Uterine smooth muscle cell (primary cell): ENCODE measurements at places on chromosomes 11 and 22. TPM values are rescaled to one million over a fixed set of nuclear protein-coding genes. Genes with fewer than 3 reads are reported as not detected.

IGLL1 gene
- not detected in 2 replicates for total RNA-seq

BRMS1 gene
- 45.5 and 73.5 TPM in 2 replicates for total RNA-seq

CEP126 gene
- total RNA-seq, result 1.00 and 1.6 TPM in 2 replicates

GTF2H1 gene
- total RNA-seq, result 67.6 and 81.6 TPM in 2 replicates

MS4A7 gene
- total RNA-seq, result not detected in 2 replicates

GPHA2 gene
- not detected in 2 replicates for total RNA-seq

SPDYC gene
- total RNA-seq, result not detected in 2 replicates

RNF169 gene
- total RNA-seq, result 38.6 and 38.8 TPM in 2 replicates

CYB5R2 gene
- 12.1 and 20.0 TPM in 2 replicates for total RNA-seq

F2 gene
- total RNA-seq, result 0.12 TPM in 1 of 2 replicates, not detected in the other

MPPED2 gene
- total RNA-seq, result under 0.01 and 0.22 TPM in 2 replicates

MS4A4A gene
- total RNA-seq, result not detected in 2 replicates

PKP3 gene
- total RNA-seq, result 0.66 and 0.87 TPM in 2 replicates

DEFB131B gene
- total RNA-seq, result not detected in 2 replicates

CHRNA10 gene
- 0.66 and 0.75 TPM in 2 replicates for total RNA-seq
